ENCODE measurements at places on chromosomes 2 and 18. TPM values are rescaled to one million over a fixed set of nuclear protein-coding genes. Genes with fewer than 3 reads are reported as not detected.

NEMP2 gene
- total RNA-seq = 19.4 TPM

PSMA8 gene
- total RNA-seq = 0.45 TPM

IL36RN gene
- not detected for total RNA-seq

TNFAIP6 gene
- total RNA-seq = not detected

GKN2 gene
- total RNA-seq = not detected

LRP1B gene
- total RNA-seq = not detected

RNF181 gene
- 128 TPM for total RNA-seq

CCBE1 gene
- 0.27 TPM for total RNA-seq

TEX44 gene
- total RNA-seq = not detected

C2orf74 gene
- 9.7 TPM for total RNA-seq

SERPINB13 gene
- not detected for total RNA-seq

REG1B gene
- total RNA-seq = not detected

REG3A gene
- total RNA-seq = not detected

FAP gene
- 0.29 TPM for total RNA-seq

THOC1 gene
- total RNA-seq = 107 TPM

MROH2A gene
- not detected for total RNA-seq

ZNF385B gene
- total RNA-seq = not detected

SNTG2 gene
- total RNA-seq = 2.6 TPM

FKBP7 gene
- 2.8 TPM for total RNA-seq

Data from activated naive CD4-positive, alpha-beta T cell treated with anti-CD3 and anti-CD28 coated beads, Interleukin-2, amount 50 U/mL, for 72 hours (primary cell).